Activated CD8-positive, alpha-beta memory T cell treated with anti-CD3 and anti-CD28 coated beads, Interleukin-2, amount 50 U/mL, for 4 hours (primary cell): ENCODE measurements at places on chromosomes 2 and 18.
A peak's percentile ranks its signal among the peaks of the same experiment; 100 is the strongest.

DNA sequence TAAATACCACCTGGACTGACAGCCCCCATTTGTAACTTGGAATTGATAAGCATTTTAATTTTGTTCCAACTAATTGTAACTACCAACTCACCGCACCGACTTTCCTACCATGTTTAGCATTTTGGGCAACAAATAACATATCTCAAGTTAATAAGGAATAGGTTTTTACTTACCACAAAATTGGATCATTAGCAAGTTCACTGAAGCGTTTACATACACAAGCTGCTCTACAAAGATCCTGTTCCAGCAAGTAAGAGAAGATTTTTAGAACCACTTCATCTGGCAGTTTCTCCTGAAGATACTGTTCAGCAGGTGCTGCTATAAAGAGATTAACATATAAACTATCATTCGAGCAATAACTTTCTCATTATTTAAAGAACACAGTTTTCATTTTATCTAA lies 55.7 kb downstream of the MSH6 start:
- no peak for DNase-seq

DNA sequence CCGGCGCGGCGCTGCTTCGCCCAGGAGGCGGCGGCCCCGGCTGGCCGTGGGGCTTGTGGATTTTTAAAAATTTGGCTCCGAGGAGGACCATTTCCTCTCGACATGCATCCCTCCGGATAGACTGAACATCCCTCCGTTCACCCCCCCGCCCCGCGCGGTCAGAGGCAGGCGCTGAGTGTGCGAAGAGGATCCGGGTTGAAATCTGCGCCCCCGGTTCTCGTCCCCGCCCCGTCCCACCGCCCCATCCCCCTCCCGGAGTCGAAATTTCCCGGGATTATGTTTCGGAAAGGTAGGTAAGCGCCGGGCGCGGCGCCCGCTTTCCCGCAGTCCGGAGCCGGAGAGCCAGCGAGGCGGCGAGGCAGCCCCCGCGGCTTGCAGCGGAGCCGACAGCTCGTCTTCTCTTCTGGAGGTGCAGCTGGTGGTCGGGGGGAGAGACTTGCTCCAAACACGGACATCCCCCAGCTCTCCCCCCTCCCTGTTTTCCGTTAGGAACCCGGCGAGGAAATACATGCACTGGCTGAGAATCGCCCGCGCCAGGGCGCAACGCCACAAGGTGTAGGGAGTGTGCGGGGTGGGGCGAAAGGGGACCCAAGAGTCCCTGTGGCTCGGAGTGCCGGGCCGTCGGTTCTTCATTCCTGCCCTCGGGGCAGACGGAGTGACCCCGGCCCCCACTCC lies at the start of gene PRKCE:
PRKCE (plus strand) TSS at position 261 of the 675 bp plus-strand sequence.
- DNase-seq: peak; percentile 61

DNA sequence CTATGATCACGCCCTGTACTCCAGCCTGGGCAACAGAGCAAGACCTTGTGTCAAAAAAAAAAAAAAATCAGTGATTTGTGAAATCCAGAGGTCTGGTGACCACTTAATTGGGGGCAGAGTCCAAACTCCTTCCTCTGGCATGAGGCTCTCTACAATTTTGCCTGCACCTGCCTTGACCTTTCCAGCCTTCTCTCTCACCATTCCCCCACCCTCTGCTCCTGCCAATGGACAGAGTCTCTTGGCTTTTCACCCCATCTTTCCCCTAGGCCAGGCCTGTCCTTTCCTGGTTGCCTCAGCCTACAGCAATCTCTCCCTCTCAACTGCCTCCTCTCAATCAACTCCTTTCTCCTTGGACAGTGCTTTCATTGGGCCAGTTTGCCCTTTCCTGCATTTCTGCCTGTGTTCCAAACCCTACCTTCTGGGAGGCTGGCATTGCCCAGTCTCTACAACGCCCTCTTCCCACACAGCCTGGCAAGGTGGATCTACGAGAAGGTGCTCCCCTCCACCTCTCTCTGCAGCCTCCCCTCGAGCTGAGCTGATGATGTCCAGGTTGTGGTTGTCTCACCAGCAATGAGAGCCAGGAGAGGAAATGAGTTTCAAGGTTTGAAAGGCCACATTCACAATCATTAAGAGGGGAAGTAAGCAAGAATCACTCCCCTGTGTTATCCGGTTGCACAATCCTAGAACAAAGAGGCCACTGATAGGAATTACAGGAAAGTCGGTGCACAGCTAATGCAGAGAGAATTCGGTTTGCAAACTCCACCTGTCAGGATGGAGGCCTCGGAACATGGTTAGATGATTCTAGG lies 39.5 kb upstream of the NPAS2 start:
- no peak for DNase-seq

- DNase-seq: no peak
Observed at GRCh38 chr2:179524809-179525339, 260.2 kb upstream of the SESTD1 start.

DNA sequence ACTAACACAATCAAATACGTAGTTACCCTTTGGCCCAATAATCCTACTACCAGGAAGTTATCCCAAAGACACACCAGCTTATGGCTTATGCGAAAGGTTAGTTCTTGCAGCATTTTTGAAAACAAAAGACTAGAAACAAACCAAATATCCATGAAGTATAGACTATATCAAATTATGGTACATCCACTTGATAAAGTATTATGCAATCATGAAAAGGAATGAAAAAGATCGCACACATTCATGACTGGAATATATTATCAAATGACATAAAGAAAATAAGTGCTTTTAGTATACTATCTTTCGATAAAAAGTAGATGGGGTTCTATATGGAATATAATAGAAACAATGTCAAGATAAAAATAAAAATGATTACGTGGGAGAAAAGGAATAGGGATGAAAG lies 78.2 kb downstream of the COBLL1 start:
- DNase-seq: no peak
